ENCODE measurements at places on chromosomes 3 and 15.

- no peak for DNase-seq
Measured at GRCh38 chr15:81071120-81071519, 63.0 kb upstream of the CFAP161 start.

DNA sequence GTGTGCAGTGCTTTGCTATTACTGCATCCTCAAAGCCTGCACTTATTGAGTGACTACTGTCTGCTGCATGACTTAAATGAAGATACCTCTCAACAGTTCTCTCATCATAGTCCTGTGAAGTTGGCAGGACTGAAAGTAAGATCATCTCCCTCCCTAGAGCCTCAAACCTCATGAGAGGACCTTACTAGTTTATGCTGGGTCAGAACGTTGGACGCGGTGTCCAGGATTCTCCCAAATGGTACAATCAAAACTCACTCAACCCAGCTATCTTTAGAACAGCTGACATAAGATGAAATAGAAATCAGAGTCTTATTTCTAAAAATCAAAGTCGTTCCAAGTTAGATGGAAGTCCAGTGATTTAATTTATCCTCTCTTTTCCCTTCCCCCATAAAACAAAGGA is 219.7 kb downstream of the PDZRN3 start:
- DNase-seq: no peak

GRCh38 chr15:40102897-40103858 is 5.5 kb downstream of the BMF start:
- DNase-seq: peak; percentile 82

GRCh38 chr3:107837895-107838612 is 252.8 kb downstream of the CD47 start:
- no peak for DNase-seq

GRCh38 chr15:36827824-36828223 is 248.4 kb downstream of the CDIN1 start:
- DNase-seq: no peak

DNA sequence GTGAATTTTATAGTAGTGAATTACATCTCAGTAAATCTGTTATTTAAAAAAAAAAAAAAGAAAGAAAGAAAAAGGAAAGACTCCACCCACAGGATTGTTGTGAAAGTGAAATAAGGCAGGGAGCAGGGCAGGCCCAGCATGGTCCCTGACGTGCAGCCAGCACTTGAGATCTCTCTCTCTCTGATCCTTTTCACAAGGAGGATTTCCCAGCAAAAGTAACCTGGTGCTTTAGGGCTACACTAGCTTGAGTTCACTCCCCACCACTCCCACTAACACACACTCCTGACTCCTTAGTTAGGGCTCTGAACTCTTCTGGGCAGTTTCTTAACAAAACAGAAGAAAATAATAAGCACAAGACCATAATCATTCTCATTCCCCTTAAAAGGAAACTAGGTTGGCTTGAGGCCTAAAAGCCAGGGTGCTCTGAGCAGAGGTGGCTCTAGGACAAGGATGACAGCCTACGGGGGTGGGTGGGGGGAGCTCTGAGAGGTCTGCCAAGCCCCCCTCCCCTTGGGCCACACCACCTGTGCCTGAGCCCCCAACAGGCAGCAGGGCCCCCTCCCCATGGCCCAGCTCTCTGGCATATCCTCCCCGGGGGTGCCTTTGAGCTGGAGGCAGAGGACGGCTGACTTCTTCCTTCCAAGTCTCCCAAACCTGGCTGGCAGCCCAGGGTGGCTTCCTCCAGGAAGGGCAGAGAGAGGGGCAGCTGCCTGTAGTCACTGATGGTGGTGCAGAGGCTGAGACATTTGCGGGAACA is 856 bp downstream of the TMEM40 start:
- no peak for DNase-seq

- DNase-seq: no peak
Measured at GRCh38 chr3:126050626-126051025, 33.3 kb downstream of the SLC41A3 start.

DNA sequence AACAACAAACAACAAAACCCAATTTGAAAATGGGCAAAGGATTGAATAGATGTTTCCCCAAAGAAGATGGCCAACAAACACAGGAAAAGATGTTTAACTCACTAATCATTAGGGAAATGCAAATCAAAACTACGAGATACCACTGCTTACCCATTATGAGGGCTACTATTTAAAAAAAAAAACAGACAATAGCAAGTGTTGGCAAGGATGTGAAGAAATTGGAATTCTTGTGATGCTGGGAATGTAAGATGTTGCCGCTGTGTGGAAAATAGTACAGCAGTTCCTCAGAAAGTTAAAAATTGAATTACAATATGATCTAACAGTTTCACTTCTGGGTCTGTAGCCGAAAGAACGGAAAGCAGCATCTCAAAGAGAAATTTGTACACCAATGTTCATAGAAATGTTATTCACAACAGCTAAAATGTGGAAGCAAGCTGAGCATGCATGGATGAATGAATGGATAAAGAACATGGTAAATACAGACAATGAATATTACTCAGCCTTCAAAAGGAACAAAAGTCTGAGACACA is 121.9 kb downstream of the CHSY1 start:
- no peak for DNase-seq

- peak; percentile 10 for DNase-seq
Measured at GRCh38 chr3:113634782-113635474, 61.5 kb downstream of the USF3 start.

DNA sequence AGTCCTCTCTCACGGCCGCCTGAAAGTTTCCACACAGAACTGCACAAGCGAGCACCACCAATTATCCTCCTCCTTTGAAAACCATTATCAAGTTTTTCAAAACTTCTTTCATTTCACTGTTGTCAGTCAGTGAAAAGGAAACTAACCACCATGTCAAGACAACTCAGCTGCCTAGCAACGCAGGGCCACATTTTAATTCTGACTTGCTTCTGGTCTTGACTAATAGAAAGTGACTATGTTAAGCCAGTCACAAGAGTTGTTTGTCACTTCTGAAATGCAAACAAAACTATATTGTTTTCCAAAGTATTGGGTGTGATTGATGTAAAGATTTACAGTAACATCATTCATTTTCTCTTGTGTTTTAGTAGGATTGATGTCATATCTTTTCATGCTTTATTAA is 612.8 kb upstream of the AGTR1 start:
- DNase-seq: no peak

- no peak for DNase-seq
Measured at GRCh38 chr3:21462141-21462540, 288.9 kb downstream of the ZNF385D start.

DNA sequence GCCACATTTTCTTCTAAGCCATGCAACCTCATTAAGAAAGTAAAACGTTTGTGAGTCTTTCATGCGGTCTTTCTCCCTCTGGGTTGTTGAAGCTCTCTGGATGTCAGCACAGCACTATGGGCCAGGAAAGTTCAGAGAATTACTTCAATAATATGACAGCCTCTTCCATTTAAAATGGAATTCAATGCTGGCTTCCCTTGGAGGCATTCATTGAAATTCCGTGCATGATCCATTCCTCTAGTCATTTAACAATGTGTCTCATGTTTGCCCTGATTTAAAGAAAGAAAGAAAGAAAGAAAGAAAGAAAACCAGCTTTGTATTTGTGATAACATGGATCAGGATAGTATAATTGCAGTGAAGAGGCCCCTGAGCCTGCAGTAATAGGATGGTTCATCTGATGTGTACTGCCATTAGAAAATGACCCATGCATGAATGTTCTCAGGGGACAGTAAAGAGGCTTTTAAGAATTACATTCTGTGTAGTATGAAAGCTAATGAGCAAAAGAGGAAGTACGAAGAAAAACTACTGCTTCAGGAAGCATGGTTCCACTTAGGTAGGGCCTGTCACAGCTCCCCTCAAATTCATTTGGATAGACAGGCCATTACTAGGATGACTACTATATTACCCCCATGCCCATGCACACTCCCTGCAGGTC is 146.0 kb downstream of the ARPP21 start:
- no peak for DNase-seq

DNA sequence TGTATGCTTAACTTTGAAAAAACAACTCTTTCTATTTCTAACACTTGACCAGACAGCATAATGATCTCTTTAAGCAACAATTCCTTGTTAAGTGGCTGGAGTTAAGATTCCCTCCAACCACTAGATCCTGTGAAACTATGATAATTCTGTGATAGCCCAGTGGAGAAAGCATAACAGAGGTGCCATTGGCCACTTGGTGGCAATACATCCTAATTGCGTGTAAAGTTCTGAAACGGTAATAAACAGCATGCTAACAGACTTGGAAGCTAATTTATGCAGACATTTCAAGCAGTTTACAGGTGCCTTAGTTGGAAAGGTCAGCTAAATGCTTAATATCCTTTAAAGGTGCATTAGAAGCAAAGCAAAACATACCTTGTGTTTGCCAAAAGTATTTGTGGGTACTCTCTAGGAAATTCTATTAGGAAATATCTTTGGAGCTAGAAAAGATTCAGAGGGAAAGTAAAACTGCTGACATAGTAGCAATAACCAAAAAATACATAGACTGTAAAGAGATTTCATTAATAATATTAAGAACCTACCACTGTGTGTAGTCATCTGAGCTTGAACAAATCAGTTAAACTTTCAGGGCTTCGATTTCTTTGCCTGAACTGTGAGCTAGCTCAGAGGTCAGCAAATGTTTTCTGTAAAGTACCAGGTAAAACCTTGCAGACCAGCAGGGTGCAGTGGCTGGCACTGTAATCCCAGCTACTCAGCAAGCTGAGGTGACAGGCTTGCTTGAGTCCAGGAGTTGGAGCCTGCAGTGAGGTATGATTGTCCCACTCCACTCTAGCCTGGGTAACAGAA is 19.0 kb upstream of the CSTA start:
- peak; percentile 52 for DNase-seq

GRCh38 chr3:177358977-177359592 is 161.8 kb upstream of the TBL1XR1 start:
- DNase-seq: peak; percentile 57

- DNase-seq: no peak
Measured at GRCh38 chr3:143429628-143430514, 310.3 kb downstream of the CHST2 start.

DNA sequence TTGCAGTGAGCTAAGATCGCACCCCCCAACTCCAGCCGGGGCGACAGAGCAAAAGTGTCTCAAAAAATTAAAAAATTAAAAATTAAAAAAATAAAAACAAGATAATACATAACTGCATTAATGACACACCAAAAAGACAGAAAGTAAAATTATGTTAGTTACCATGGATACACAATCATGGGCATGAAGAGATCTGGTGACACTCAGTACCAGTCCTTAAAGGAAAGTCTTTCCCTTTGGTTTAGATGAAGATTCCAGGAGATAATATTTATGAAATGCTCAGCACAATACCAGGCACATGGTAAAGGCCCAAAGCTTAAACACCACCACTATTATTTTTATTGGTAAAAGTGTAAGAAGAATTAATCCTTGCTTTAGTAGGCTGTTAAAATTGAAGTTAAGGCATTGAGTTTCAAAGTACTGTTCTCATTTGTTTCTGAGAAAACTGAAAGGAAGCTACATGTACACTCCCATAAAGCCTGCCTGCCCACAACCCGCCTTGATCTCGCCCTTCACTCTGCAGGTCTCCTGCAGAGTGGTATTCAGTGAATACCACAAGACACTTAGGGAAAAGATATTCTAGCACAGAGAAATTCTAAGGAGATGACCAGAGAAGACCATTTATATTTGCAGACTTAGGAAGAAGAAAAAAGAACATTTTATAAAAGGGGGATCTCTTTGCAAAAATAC is 52.3 kb downstream of the SUCLG2 start:
- DNase-seq: no peak

GRCh38 chr3:40566694-40567093 is 41.9 kb downstream of the ZNF621 start:
- no peak for DNase-seq

DNA sequence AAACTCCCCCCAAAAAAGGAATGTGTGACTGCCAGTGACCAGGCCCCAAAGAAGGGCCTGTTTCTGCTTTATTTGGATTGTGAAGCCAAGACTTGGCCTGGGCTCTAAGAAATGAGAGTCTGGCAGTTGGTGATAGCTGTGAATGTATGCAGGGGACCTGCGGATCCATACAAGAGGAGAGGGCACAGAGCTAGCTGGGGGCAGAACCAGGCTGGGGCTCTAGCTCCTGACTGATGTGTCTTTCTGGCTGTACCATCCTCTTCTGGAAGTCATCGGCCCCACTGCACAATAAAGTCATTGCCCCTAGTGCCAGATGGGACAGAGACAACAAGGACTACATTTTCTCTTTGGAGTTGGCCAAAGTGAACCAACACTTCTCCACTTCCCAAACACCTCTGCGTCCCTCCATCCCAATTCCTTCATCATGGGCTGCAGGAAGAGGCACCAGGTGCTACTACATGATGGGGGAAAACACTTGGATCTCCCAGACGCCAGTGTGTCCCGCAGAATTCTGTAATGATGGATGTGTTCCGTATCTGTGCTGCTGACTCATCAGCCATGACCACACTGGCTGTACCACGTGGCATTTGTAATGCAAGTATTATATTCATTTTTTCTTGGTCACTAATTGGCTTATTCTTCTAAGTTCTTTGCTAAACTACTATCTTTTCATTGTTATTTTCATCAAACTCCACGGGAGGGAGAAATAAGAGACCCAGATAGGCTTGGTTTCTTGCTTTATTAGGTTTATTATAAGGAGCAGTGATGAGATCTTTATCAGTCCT is 1.7 kb upstream of the PLA2G4F start:
- no peak for DNase-seq

GRCh38 chr15:52102463-52102862 is 10.1 kb downstream of the BCL2L10 start:
- no peak for DNase-seq

DNA sequence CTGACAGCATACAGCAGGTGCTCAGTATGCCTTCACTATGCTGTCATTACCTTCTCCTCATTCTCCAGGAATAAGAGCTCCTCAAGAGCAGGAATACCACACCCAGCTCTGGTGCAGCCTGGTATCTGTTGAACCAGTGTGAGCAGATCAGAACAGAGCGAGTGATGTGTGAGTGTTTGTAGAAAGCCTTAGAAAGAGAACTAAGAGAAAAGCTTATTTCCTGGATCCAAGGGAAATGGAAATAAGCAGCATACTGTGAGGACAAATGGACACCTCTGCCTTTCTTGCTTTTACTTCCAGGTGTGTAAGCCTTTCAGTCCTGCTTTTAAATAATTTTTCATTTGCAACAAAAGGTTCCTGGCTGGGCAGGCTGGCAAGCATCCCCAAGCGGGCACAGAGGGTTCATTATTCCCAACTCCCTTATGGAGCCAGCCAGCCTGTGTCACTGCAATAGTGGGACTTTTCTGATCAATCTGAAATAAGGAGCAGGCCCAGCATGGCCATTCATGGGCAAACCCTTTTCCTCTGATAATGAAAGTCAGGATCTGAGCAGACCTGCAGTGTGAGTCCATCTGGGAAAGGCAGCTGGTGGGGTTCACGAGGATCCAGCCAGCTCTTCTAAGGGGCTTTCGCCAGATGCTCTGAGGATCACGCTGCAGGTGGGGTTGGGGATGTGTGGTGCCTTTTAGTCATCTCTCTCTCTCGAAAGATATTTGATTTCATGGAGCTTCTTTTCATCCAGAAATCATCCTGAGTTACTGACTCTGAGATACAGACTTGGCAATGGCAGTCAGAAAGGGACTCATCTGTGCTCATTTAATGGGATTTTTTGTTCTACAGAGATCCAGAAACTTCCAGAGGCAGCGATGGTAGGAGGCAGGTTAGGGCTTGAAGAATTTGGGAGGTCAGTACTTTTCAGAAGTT is 594.9 kb upstream of the CFAP20DC start:
- no peak for DNase-seq

Data from Calu3 (cell line).